Activated T-helper 1 cell treated with anti-CD3 and anti-CD28 coated beads, Interleukin-12 subunit alpha, Interleukin-12 subunit beta, Interleukin-2, Interleukin-4 antibody, amounts not matched to agents 30 ng/mL and 10 ng/mL and 1 ng/mL, durations not matched to agents 14 hours and 24 hours and 36 hours (primary cell): ENCODE measurements at places on chromosomes 5 and 9. TPM values are rescaled to one million over a fixed set of nuclear protein-coding genes. Genes with fewer than 3 reads are reported as not detected.

GRCh38 chr5:93349613-93350012 lies 231.4 kb downstream of the NR2F1-AS1 start:
- DNase-seq = no peak

Gene TMEM215
- total RNA-seq = not detected in 2 replicates

DNA sequence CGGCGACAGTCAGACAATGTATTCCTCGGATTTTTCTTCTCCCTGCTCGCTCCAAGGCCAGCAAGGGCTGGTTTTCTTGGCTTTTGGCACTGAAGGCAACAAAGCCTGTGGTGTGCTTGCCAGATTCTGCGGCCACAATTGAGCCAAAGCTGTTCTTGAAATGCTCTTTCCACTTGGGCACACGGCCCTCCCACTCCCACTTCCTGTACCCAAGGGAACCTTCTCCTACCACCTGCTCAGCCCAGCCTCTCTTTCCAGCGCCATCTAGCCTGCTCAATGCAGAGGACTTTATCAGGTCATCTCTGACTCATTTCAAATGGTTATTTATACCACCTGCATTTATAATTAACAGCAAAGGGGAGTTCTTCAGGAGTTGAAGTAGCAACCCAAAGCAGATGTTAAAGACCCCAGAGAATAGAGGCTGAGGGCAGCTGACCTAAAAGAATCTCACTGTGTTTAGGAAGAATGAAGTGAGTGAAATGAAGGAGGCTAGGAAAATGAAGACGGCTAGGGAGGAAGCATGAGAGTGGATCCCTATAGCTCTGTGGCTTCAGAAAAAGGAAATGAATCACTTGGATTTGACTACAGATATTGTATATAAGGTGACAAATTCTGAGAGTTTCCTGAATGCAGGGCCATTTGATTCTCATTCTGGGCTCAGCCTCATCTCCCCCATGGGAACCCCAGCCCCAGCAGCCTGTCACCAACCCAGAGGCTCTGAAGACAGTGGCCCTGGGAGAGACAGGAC lies 439.0 kb downstream of the ENC1 start:
- no peak for DNase-seq

DNA sequence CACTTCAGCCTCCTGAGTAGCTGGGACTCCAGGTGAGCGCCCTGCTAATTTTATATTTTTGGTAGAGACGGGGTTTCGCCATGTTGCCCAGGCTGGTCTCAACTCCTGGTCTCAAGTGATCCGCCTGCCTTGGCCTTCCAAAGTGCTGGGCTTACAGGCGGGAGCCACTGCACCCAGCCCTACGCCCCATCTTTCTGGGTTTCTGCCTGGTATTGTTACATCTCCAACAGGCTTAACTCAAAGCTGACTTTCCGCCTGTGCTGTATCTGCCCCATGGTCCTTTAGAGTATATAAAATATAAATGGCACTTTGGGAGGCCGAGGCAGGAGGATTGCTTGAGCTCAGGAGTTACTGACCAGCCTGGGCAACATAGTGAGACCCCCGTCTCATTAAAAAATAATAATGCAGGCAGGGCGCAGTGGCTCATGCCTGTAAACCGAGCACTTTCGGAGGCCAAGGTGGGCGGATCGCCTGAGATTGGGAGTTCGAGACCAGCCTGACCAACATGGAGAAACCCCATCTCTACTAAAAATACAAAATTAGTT lies 36.5 kb upstream of the GLDC start:
- no peak for DNase-seq

GRCh38 chr9:76996700-76997099 lies 22.8 kb upstream of the FOXB2 start:
- DNase-seq = no peak

GRCh38 chr5:151148583-151148982 lies 9.0 kb downstream of the ANXA6 start:
- no peak for DNase-seq

DNA sequence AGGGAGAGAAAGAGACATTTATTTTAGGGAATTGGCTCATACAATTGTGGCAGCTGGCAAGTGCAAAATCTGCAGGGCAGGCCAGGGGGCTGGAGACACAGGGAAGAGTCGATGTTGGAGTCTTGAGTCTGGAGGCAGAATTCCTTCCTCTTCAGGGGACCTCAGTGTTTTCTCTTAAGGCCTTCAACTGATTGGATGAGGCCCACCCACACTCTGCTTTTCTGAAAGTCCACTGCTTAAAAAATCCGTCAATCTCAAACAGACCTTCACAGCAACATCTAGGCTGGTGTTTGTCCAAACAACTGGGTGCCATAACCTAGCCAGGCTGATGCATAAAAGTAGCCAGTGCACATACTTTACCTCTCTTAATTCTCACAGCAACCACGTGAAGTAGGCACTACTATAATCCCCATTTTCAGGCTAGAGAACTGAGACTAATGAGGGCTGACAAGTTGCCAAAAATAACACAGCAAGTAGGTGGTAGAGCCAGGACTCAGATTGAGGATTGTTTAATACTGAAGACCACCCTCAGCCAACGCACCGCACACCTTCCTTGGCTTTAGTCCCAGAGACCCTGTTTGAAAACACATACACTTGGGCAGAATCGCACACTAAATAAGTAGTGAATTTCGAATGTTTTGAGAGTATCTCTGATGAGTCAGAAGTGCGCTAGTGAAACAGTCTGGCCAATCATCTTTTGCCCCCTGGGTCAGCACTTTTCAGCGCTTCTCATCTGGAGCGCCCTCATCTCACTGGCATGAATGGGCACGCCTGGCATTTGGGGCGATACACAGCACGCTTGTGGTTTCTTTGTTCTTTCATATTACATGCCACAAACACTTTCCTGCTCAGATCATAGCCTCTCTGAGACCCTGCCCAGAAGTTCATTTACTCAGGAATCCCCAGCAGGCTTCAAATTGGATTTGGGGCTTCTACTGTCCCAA lies 591.4 kb downstream of the CCDC171 start:
- DNase-seq = no peak

DNA sequence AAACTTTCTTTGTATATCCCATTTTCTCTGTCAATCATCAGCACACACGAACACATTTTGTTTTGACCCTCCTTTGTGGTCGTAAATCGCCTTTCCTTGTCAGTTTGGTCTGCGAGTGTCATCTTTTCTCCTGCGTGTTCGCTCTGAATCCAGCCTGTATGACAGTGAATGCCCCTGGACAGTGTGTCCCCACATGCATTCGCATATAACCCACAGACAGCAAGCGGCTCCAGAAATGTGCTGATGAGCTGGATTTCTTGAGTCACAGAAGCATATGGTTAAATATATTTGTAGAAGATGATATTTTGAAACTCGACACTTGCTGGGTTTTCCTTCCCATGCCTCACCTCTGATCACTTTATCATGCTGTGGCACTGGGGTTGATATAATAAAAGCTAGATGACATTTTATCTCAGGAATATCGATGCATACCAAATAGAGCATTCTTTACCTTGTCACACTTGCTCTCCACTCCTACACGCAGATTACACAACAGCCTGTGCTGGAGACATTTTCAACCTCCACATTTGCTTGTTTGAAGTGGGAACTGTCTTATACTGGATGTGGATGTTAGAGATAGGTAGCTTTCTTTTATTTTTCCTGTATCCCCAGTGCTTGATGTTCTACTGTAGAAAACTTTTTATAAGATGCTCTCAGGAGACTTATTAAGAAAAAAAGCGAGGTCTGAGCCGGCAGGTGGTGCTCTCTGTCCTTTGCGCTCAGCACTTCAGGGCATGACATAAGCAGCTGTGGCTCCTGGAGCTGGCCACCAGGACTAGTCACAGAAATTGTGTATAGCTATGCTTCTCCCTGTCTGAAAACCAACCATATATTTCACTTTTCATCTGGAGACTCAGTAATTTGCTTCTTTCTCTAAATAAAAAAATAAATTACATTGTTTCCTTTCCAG lies 215.1 kb downstream of the SH3GL2 start:
- no peak for DNase-seq

Gene FGF1
- total RNA-seq = 0.08 TPM in 1 of 2 replicates, not detected in the other
